ENCODE measurements at places on chromosomes 3 and 15.
A peak's percentile ranks its signal among the peaks of the same experiment; 100 is the strongest.

DNA sequence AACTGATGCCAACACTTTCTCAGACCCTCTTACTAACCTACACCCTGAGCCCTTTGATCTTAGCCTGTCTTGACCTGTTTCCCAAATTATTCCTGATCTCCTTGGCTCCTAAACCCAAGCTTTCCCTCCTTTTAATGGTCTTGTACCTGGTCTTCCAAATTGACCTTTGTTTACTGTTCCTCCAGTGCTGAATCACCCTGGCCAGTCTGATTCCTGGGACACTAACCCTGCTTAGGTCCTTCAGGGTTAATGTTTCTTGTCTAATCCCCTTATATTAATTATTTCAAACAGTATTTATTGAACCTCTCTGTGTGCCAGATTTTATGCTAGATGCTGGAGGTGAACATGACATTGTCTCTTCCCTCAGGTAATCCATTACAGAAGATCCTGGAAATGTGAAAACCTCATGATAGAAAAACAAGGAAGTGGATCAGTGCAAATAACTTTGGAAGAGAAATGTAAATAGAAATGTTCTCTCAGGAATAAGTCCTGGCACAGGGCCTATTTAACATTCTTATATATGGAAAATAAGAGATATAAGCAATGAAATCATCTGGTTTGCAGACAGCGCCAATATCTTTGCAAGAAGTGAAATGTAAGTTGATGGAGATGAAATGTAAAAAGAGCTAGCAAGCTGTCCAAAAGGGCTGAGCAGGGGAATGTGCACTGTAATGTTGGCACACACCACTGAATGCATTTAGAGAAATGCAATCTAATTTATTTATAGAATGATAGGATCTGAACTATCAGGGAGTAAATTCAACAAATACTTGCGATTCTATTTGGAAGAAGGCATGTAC is 20.7 kb downstream of the HGD start:
- DNase-seq: no peak

GRCh38 chr3:18431266-18431665 is 6.1 kb upstream of the SATB1 start:
- DNase-seq: no peak

DNA sequence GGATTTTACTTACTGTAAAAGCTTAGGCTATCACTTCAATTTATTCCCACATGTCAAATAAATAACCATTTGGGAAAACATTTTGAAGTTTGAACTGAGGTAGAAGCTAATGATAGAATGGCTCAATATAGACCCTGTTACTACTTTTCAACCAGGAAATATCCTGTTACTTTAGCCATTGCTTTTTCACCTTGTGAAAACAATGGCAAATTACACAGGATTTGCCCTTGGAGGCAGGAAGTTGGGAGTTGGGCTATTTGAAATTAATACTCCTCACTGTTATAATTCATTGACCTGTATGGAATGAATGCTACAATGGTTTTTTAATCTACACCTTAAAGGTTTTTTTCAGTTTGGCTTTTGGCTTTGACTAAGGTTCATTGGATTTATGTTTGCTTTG is 98.1 kb upstream of the UBE2E2 start:
- DNase-seq: no peak

GRCh38 chr3:155231792-155232191 is 61.7 kb downstream of the STRIT1 start:
- DNase-seq: no peak

DNA sequence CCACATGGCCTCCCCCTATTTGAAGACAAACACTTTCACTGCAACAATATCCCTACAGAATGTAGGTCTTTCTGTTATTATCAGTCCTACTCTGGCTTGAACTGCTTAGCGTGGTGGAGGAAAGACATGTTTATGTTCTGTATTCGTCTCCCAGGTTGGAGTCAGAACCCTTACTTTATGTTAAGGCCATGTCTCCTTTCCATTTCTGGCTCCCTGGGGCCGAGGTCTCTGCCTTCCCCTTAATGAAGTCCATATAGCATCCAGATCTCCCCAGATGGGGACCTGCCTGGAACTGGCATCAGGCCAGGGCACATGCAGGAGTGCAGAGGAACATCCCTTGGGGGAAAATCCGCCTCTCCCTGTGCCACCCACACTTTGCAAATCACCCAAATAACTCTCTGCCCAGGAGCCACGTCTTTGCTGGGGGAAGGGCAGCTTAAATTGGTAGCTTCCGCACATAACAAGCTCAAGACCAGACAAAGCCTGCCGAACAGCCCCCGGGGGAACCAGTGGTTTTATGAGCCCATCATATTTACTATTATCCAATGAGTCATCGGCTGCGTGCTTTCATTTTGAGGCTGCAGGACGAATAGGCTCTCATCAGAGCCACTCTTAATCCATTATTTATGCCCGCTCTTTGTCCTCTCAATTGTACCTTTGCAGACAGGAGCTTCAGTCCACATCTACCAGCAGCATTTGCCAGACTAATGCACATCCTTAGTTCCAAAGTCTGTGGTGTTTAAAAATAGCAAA is 237.0 kb downstream of the UACA start:
- DNase-seq: peak; percentile 65

DNA sequence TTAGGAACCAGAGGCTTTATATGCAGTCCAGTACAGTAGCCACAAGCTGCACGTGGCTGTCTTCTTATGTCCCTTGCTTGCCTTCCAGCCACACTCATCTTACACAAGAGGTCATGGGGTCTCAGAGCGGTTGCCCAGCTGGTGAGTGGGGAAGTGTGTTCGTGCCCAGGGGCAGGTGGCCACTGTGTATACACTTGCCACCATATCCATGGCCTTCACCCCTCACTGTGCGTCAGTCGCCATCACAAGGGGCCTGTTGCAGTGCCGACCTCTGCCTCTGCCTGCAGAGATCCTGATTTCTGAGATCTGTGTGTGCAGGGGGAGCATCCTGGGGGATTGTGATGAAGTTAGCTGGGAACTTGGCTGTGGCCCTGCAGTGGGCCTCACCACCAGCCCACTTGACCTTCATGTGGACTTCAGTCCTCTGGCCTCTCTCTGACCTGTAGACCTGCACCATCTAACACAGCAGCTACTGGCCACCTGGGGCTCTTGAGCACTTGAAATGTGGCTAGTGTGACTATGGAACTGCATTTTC is 43.1 kb upstream of the SACM1L start:
- DNase-seq: no peak

DNA sequence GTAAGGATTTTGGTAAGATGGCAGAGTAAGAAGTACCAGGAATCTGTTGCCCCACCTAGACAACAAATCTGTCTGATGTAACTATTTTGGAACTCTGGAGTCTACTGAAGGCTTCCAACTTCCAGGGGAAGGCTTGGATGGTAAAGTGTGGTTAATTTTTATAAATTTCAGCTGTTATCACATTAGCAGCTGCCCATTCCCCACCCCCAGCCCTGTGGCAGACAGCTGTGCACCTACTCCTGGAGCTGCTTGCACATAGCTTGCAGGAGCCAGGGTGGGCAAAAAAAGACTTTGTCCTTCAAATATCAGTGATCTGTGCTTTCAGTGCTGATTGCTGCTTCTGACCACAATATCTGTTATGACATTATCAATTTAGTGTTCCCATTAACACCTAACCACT is 47.4 kb downstream of the FRMD5 start:
- no peak for DNase-seq

DNA sequence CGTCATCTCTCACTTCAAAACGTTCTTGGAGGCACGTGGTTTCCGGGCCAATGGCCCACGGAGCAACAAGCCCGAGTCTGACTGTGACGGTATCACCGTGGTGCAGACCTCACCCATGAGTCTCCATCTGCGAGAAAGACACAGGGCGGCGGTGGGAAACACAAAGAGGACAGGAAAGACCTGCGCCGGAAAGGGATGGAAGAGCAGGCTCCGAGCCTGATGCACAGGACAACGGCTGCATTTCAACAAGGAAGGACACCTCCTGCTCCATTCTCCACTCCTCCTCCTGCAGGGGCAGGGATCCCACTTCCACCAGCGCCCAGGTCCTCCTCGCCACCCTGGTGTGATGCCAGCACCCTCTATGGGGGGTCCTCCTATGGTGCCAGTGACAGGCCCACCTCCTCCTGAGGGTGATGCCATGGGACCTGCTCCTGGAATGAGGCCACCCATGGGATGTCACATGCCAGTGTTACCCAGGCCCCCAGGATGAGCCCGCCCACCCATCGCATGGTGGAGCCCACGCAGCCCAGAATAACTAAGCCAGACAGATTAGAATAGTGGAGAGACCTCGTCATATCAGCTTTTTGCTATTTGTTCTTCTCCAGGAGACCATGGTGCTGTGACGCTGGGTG is 73.0 kb upstream of the PCSK6 start:
- DNase-seq: no peak

- DNase-seq: no peak
Observed at GRCh38 chr15:92123962-92124656, 269.6 kb upstream of the ST8SIA2 start.

DNA sequence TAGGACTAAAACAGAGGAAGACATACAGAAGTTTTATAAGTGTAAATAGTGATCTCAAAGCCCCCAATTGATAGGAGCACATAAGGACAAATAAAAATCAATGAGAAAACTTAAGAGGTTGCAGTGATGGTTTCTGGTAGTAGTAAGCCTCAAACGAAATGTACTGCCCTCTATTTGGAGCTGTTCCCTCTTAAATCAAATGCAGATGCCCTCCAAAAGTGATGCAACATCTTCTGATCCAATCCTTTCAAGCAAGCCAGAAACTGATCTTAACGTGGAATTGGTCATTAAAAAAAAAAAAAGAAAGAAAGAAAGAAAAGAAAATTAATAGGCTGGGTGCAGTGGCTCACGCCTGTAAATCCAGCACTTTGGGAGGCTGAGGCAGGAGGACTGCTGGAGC is 259.3 kb downstream of the ZBTB20 start:
- DNase-seq: no peak

DNA sequence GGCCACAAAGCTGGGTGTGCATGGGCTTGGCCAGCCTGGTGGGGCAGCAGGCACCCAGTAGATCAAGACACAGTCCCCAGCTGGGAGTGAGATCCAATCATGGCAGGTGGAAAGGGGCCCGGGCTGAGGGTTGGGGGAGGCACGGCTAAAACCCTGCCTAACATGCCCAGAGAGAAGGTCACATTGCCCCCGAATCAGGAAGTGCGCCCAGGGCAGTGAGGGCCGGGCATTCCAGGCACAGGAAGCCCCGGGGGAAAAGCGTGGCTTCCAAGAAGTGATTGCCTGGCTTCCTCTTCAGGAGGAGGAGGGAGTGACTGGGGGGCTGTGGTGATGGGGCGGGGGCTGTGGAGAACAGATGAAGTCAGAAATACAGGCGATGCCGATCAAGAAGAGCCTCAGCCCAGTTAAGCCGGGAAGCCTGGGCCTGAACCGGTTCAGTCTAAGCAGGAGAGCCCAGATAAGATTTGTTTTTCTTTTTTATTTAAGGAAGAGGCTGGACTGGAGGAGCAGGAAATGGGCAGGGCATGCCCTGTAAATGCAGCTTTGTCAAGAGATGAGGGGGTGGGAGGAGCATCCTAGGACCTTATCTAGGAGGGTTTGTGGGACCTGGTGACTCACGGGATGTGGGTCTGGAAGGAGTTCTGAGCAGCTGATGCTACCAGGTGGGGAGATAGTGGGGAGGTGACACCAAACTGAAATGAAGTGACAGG is 83.9 kb downstream of the CHSY1 start:
- DNase-seq: no peak

- DNase-seq: no peak
Observed at GRCh38 chr3:132555306-132556035, 41.6 kb upstream of the ACKR4 start.

DNA sequence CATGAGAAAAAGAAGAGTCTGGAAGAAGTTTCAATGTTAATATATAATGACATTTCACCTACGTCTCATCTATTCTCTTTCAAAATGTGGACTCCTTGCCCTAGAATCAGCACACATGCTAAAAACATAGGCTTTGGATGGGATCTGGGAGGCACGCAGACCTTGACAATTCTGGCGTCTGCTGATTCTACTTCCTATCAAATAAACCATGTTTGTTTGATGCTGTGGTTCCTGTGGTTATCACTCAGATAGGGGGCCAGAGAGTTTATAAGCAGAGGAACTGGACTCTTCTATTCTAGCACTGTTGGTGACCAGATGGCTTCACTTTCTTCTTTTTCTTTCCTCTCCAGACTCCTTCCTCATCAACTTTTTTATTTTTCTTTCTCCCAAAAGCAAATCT is 336.8 kb downstream of the DIPK2A start:
- DNase-seq: no peak

DNA sequence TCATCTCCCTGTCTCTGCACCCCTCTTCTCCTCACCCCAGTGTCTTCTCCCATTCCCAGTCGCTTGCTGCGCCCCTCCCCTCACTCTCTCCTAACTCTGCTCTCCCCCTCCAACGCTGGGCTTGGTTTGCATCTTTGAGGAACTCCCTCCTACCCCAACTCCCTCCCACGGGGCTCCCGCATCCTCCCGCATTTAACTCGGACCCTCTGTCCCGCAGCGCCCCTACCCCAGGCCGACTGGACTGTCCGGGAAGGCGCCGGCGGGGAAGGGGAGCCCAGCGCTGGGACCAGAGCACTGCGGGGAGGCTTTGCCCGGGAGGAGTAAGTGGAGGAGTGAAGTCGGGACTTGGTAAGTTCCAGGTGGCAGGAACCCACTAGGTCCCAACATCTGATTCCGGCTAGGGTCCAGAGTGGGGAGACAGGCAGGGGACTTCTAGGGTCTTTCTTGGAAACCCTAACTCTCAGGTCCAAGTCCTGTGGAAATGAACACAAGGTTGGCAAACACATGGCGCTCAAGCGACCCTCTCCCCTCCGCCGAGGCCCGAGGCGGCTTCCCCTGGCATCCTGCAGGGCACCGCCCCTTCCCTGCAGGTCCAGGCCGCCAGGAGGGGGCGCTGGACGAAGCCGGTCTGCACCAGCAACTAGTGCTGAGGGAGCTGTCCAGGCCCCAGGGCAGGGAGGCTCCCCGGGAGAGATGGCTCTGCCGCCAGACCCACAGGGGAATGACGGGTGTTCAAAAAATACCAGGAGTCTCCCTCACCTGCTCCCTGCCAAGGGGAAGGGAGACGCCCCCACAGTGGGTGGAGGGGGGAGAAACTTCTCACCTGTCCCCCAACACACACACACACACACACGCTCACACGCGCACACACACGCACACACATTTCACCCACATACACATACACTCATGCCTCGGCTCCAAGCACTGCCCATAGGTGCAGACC is 53.2 kb downstream of the LHFPL4 start:
- DNase-seq: no peak

GRCh38 chr15:52171386-52171785 is 19.8 kb downstream of the GNB5 start:
- DNase-seq: no peak

DNA sequence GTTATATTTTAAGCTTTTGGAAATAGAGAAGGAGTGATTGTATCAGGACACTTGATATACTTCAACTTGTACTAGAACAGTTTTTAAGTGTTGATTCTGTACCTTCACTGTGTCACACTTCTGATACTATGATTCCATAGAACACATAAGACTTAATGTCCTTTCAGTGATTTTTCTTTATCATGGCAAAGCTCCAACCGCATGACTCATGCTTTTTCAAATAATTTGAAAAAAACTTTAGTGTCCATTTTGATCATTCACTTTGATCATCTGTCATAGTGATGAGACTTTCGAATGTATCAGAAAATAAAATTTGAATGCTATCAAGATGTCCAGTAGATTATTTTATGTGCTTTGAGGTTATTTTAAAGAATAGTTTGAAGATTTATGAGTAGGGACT is 32.0 kb downstream of the AP4E1 start:
- DNase-seq: no peak
